ENCODE measurements at places on chromosomes 4 and X.

DNA sequence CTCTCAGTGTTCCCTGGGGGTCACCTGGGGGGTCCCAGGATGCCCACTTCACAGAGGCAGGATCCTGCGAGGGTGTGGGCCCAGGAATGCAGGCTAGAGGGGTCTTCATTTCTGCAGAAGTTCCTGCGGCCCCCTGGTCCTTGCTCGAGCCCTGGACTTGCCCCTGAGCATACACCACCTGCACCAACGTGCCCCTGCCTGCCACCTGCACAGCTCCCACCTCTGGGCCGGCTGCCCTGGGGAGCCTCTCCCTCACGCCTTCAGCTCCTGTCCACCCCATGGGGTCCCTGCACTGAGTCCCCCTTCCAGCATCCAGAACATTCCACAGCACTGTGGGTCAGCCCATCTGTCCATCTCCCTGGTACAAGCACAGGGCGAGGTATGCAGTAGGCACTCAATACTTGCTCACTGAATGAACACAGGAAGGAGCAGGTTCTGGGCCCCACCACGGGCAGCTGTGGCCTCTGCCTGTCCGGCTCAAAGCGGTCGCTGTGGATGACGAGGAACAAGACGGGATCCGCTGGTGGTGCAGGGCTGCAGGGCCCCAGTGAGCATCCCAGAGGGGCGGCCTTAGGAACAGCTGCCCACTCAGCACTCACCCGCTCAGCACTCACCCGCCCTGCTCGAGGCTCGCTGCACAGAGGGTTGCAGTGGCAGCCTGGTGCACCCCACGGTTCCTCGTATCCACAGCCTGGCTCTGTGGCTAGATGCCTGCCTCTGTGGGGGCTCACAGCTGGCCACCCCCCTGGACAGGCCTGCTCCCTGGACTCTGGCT, 70.5 kb upstream of the MXD4 start:
- DNase-seq, result no peak

DNA sequence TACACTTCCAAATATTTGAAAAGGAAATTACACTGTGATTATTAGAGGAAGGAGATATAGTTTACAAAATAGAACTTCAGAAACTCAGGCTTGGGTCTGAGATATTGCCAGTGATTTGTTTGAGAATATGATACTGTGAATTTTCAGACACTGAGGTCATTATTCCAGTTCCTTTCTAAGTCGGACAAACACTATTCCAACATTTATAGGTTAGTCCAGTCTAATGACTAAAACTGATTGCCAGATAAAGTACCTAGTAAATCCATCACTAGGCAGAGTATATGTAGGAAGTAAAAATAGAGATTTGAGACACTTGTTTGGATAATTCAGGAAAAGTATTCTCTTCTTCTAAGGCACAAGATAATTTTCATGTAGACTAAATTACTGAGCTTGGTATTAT, 13.2 kb downstream of the MTTP start:
- no peak for DNase-seq

- no peak for DNase-seq
Measured at GRCh38 chrX:44899946-44900345, 27.0 kb downstream of the KDM6A start.

DNA sequence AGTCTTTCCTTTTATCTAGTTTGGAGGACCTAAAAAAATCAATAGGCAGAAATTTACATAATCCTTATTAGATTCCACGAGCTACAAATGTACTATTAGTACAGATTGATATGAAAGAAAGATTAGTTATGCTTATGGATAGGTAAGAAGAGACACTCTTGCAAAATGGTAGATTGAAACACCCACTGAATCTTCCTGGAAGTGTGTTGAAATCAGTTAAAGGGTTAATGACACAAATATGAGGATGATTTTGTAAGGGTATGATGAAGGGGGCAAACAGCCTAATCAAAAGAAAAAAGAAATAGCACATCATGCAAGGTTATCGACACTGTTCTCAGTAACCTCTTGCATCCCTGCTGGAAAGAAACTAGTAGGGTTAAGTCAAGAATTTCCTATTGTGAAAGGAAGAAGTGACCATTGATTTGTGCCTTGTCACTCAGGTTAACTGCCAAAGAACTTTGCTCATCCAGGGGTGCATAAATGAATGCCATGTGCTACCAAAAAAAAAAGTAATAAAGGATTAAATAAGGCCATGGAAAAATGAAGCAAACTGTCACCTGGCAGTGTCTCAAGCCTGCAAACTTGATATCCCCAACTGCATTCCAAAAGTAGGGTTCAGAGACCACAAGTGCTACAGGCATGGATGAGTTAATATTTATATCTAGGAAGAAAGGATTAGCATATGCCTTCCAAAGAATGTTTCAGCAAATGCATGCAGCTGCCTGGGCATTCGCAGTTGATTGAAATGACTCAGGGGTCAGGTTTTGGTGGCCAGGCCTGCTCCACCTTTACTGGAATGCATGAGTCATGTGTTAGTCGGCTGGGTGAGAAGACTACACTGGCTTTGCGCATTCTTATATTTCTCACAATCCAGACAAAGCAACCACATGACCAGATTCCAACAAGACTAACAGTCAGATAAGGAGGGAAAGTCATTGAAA, 78.3 kb upstream of the ATXN3L start:
- peak; percentile 99 for DNase-seq

DNA sequence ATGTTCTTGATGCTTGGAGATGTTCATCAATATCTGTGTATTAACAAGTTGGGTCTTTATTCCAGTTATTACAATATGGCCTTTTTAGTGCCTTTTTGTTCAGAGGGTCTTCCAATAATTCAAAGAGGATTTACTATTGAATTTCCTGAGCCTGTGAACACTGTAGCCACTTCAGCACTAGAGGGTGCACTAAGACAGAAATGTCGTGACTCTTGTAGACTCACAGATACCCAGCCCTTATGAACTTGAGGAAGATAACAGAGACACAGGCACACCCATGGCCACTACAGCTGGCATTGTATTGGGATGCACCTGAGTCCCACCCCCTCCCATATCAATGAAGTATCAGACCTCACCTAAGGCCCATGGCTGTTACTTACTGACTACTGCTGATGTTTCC, 54.4 kb upstream of the ACTRT1 start:
- no peak for DNase-seq

DNA sequence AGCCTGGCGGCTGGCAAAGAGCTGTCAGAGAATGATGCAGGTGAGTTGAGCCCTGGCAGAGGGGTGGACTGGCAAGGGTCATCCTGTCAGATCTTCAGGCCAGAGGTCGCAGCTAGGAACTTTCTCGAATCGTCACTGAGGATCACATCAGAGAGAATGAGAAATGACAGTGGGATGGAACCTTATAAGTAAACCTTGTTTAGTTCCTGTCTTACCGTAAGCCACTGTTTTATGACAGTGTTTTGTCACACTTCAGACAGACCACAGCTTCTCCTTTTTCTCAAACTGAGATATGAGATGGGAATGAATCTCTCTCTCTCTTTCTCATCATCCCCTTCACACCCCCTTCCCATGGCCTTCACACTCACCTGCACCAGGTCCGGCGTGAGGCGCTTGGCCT, 9.3 kb downstream of the DIPK2B start:
- DNase-seq, result no peak

DNA sequence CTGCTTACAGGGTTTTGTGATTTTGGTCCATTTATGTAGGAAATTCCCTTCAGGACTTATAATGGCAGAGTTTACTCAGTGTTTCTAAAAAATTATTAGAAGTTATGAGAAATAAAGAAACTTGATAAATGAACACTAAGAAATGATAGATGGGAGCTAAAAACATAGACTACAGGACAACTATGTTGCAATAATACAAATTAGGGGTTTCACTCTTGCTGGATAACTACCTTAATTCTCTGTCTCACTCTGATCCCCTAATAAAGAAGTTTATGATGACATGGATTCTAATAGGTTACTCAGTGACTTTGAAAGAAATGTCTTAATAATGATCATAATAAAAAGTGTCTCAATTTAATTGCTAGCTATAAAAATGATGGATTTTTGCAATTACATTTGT, 23.3 kb upstream of the BBS12 start:
- no peak for DNase-seq

GRCh38 chrX:2434270-2435163, 66.3 kb downstream of the DHRSX start:
- DNase-seq, result no peak

- DNase-seq, result peak; percentile 43
Measured at GRCh38 chr4:52996261-52997131, 134.4 kb downstream of the RASL11B start.

DNA sequence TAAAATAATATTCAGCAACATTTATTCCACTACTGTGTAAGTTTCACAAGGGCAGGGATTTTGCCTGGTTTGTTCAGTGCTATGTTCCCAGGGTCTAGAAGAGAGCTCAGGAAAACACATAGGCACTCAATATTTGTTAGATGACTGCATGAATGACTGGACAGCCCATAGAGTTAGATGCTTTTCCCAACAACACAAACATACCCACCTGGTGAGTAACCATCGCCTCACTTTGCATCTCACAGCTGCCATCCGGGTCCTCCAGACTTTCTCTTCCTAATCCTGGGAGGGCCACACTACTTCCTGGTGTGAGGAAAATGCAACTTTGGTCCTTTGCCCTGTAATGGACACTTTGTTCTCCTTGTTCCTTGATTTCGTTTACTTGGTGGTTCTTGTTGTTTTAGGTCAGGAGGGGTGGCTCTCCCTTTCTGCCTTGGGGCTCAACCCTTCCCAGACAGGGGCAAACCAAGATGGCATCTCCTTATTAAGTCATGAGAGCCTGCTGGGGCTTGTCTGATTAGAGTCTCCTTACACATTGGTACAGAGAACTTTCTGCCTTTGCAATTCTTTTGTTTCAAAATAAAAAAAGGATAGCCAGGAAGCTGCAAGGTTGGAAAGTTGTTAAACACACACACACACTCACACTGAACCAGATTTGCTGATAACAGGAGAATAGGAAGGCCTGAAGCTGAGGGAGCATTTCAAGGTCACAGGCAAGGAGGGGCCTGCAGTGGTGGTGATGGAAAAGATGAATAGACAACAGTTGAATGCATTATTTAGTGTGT, 190.6 kb downstream of the MID1IP1 start:
- DNase-seq, result peak; percentile 35

- no peak for DNase-seq
Measured at GRCh38 chr4:107760281-107760947, 40.4 kb upstream of the PAPSS1 start.

Data from LHCN-M2 (cell line).